Stimulated activated CD4-positive, alpha-beta T cell treated with anti-CD3 and anti-CD28 coated beads, TNF-alpha, amount 100 ng/mL, for 1 hour (primary cell): ENCODE measurements at places on chromosomes 11 and 22.

GRCh38 chr22:41935015-41935351, 8.4 kb upstream of the TNFRSF13C start:
- DNase-seq: no peak

DNA sequence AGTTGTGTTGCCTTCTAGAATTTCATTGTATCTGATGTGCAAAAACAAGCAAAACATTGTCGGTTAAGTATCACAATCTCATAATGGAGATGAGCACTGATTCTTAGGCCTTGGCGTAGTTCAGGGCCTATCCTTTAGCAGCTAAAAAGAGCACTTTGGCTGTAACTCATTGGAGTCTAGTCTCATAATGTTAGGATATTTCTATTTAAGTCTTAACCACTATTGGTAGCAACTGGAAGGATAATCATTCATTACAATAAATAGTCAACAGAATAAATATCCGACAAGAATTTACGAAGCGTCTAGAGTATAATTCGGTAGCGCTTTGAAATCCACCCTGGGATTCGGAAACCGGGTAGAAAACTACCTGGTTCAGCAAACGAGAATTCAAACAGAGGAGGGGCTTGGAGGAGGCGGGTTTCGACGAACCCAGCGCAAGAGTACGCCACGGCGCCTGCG, 461 bp upstream of the EED start:
- peak; percentile 77 for DNase-seq

DNA sequence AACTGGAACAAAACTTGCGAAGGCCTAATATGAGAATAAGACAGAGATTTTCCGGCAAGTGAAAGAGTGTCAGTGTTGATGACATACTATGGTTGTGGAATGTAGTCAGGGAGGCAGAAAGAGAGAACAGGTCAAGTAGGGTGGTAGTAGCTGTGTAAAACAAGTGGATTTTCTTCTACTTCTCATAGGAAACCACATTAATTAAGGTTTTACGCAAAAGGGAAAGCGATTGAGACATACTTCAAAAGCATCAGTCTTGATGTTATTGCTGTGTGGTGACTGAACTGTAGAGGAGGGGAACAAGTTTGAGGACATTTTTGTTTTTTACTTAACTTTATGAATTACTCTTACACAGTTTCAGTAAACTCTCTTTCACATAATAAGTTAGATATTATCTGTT, 186.0 kb upstream of the CNTN5 start:
- no peak for DNase-seq

- no peak for DNase-seq
Observed at GRCh38 chr22:20536590-20537324, 29.3 kb downstream of the MED15 start.

GRCh38 chr11:35501776-35502175, 23.6 kb downstream of the PAMR1 start:
- DNase-seq: no peak

DNA sequence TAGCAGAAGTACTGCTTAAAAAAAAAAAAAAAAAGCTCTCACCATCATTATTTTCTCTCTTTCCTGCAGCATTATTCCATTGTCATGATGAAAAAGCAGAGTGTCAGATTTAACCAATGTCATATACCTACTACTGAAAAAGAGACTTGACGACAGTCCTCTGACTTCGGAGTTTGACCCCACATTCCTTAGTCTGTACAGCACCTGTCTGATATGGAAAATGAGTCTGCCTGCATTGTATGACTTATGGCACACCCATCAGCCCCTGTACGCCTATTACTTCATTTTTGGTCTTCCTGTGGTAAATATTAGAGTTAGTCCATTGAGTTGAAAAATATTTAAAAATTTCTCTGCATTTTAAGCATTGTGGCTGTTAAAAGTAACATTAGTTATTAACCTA, 54.5 kb upstream of the NOX4 start:
- no peak for DNase-seq

GRCh38 chr22:40019100-40019499, 24.3 kb downstream of the FAM83F start:
- no peak for DNase-seq

DNA sequence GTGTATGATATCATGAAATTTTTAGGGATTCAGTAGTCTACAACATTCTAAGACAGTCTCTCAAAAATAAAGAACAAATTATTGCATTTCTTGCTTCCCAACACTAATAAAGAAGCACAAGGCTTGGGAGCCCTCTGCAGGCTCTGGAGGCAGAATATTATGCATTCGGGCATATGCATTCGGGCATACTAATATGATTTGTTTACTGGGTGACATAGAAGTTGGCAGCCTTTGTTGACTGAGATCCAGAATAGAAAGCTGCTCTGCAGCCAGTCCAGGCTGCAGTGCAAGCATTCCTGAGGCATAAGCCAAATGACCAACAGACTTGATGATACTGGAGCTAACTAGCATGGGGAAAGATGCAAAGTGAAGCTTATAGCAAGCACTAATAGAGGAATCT, 945.5 kb downstream of the OPCML start:
- no peak for DNase-seq

DNA sequence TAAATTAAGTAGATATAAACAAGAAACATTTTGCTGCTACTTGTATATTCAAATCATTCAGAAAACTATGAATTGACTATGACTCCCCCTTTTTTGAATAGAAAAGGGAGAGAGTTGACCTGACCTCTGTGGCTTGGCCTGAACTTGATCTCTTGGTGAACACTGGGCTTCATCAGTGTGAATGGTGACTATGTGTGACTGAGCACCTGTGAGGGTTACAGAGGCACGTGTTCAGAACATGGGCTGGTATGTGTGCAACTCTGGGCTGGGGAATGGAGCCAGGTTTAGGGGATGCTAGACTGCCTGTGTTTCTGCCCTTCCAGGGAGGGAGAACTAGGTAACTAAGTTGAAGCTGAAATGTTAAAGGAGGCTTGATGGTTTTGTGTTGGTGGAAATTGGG, 29.2 kb downstream of the HSD17B12 start:
- DNase-seq: no peak

GRCh38 chr22:49760630-49761571, 66.8 kb downstream of the BRD1 start:
- no peak for DNase-seq

GRCh38 chr11:69229511-69229910, 64.4 kb upstream of the MYEOV start:
- no peak for DNase-seq

DNA sequence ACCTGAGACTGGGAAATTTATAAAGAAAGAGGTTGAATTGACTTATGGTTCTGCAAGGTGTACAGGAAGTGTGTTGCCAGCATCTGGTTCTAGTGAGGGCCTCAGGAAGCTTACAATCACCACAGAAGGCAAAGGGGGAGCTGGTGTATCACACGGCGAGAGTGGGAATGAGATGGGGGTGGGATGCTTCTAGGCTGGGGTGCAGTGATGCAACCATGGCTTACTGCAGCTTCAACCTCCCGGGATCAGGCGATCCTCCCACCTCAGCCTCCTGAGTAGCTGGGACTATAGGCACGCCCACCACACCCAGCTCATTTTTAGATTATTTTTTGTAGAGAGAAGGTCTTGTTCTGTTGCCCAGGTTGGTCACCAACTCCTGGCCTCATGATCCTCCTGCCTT, 61.0 kb downstream of the C22orf31 start:
- DNase-seq: no peak

DNA sequence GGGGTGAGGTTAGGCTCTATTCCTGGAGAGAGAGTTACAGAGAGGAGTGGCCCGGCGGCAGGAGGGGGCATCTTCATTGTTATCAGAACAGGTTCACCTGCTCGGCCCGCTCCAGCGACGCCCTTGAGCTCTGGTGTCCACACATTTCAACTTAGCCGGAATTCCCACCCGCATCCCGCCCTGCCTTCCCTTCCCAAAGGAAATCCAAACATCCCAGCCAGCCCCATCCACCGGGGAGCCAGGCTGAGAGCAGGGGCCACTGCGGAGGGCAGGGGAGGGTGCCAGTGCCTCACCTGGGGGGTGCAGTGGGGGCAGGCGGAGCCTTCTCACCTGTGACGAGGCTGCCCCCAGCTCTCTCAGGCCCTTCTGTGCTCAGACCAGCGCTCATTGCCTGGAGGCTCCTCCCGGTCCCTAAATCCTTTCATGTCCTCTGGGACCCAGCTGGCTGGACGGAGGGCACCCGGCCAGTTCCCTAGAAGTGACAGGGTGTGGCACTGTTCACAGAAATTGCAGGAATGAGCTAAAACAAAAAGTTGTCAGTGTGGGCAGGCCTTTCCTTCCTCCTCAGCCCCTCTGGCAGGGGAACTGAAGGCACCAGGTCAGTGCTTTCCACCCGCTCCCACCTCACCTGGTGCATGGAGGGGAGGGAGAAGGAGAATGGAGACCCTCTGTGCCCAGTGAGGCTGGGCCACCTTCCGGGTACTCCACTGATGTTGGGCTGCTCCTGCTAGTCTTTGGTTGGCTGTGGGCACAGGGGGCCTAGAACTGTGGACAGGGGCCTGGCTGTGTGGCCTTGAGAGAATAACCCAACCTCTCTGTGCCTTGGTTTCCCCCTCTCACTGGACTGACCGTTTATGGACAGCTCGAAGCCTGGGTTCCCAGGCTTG, 2.2 kb upstream of the MRGPRG start:
- DNase-seq: no peak

DNA sequence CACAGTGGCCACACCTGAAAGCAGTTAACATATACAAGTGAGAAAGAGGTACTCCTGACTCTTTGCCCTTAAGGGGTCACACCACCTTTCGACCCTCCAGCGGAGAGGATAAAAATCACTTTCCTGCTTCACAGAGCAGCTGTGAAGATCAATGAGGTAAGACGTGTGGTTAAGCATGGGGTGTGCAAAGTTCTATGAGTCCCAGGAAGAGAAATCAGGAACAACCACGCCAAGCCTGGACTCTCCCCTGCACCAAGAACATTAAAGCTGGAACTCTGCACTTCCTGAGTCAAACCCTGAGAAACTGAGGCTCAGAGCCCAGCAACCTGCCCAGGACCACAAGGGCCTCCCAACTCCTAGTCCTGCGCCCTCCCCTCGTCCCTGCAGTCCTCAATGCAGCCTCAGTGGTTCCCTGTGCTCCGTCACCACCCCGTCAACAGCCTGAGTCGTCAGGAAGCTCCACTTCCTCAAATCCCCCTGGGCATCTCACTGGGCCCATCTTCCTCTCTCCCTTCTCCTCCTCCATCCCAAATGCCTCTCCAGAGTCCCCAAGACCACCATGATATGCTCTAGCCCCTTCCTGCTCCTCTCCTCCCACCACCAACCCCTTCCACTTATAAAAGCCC, 17.7 kb downstream of the TNKS1BP1 start:
- no peak for DNase-seq

DNA sequence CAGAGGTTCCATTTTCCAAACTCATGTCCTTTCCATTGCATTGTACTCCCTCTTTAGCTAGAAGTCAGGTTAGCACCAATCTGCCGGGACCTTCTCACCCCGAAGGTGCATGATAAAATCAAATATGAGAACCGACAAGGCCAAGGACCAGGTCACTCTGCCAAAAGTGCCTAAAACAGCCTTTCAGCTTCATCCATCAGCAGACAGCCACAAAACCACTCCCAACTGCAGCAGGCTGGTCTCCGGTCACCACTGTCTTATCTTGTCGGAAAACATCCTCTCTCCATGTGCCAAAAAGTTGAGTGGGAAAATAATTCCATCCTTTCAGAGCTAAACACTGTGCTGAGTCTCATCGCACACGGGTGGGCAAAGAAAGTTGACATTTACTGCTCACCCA, 1.4 kb downstream of the PI4KA start:
- DNase-seq: no peak

DNA sequence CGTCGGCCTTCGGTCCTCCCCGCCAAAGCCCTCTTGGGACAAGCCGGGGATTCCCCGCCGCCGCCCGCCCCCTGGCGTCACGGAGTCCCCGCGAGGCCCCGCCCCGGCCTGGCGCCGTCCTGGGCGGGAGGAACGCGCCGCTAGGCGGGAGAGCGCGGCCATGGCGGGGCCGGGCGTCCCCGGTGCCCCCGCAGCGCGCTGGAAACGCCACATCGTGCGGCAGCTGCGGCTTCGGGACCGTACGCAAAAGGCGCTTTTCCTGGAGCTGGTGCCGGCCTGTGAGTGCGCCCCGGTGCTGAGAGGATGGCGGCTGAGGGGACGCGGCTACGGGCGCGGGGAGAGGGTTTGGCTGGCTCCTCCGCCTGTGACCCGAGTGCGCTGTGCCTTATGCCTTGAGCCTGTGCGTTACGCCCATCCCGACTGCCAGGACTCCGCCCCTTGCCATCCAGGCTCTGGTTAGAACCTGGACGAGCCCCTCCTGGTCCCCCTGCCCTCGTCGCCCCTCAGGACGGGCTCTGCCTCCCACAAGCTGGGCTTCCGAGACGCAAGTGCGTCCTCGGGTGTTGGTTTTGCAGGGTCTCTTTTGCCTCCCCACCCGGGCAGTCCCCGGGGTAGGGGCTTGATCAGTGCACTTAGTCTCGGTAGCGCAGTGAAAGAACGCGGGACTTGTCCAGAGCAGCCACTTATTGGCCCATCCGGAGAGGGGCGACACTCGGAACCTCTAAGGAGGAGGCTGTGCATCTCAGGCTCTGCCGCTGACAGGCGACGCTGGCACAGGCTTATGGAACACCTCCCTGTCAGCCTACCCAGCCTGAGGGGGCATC, at the start of gene ATG16L2:
Gene ATG16L2, plus strand, starts transcription at position 126 of the 824 bp plus-strand sequence. Its CDS starts 35 bp downstream, at position 161.
- peak; percentile 76 for DNase-seq

DNA sequence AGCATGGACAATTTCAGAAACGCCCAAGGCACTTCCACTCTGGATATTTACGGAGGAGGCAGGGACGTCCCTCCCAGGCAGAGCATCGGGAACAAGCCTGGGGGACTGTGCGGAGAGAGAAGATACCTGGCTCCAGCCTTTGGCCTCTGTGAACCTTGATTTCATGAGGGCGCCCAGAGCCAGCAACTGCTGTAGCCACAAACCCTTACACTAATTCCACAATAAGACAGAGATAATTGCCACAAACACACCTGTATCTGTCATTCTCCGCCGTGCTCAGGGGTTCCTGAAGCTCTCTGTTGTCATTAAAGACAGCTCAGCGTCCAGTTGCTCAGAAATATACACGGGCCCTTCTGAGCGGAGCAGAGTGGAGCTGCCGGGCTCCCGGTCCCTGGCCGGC, 1292.1 kb downstream of the TBC1D22A start:
- no peak for DNase-seq
